Muscle of leg (tissue), 16 donors: ENCODE measurements at places on chromosomes 1 and 21. TPM values are rescaled to one million over a fixed set of nuclear protein-coding genes. Genes with fewer than 3 reads are reported as not detected.

The CFHR1 gene
- total RNA-seq: 0.53 TPM

DNA sequence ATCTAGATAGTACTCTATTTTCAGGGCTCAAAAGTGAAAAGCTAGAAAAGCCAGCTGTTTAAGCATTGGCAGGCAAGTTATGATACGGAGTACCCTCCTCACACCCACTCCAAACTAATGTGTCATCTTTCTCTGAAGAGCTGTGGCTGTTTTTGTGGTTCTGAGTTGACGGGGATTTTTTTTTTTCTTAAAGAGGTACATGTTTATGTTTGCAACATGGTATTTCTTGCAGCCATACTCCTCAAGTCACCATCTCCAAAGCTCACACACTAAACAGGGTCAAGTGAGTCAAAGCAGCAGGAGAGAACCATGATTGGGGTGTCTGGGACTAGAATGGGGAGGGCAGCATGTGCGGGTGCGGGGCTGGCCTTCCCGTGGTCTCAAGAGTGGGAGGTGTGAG lies 347.2 kb downstream of the DISC1 start:
- peak; percentile 40 for DNase-seq
- no peak overlapping the region for H3K4me3 ChIP-seq
- no peaks in the 10 kb centered on the region for H3K4me1 ChIP-seq
- H3K27ac ChIP-seq: no peak overlapping the region
- H3K27me3 ChIP-seq: no peaks in the 10 kb centered on the region
- no peaks in the 10 kb centered on the region for H3K36me3 ChIP-seq

The SIM2 gene
- total RNA-seq: 4.7 TPM

The CLEC20A gene
- 0.04 TPM for total RNA-seq

DNA sequence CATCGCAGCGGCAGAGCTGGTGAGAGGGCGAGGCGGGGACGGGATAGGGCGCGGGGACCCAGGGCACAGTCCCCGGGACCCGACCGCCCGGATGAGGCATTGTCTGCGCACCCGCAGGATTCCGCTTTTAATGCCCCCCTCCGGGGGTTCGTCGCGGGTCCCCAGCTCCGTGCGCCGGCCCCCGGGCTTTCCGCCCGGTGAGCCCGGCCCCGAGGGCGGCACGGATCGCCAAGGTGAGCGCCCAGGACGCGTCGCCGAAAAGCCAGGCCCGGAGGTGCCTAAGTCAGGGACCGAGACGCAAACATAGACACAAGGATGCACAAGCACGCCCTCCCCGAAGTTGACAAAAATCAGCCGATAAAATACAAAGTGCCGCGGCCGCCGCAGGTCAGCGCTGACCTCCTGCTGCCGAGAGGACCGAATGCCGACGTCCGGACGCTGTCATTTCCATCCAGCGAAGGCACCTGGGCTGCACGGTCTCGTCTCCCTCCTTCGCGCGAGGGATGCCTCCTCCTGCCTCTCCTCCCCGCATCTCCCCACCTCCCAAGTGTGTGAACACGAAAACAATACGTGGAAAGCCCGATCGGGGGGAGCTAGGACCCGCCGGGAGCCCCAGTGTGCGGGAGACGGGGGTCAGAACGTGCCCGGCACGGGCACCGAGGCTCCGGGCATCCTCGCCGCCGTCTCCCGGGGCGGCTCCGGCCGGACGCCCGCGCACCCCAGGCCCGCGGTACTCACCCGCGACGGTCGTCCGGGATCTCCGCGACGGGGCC lies 101.1 kb upstream of the SOD1 start:
- H3K27ac ChIP-seq: no peak overlapping the region
- H3K4me3 ChIP-seq: peak overlapping the region; percentile 49
- no peaks in the 10 kb centered on the region for H3K36me3 ChIP-seq
- DNase-seq: no peak
- peaks cover 29% of the 10 kb centered on the region for H3K27me3 ChIP-seq

- H3K36me3 ChIP-seq: no peaks in the 10 kb centered on the region
- no peak overlapping the region for H3K27ac ChIP-seq
- H3K27me3 ChIP-seq: no peaks in the 10 kb centered on the region
- DNase-seq: no peak
- no peak overlapping the region for H3K4me3 ChIP-seq
These were observed 28.2 kb downstream of the VCAM1 start for GRCh38 chr1:100747771-100748170.

DNA sequence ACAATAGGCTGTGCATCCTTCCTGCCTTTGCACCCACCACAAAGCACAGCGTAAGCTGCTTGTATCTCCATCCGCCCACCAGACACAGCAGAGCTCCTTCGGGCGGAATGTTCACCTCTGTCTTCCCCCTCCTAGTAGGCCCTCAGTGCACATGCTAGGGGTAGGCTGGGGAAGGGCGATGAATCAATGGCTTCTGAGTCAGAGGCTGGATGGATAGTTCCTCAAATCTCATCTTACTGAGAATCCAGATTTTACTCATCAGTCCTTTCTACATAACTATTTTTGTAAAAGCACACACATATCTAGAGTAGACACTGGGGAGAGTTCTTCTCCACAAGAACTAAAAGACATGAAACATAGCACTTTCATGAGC lies 73.8 kb downstream of the BCAR3 start:
- no peaks in the 10 kb centered on the region for H3K27me3 ChIP-seq
- H3K36me3 ChIP-seq: peaks cover 5% of the 10 kb centered on the region
- H3K4me1 ChIP-seq: peaks cover 54% of the 10 kb centered on the region
- H3K4me3 ChIP-seq: no peak overlapping the region
- peak overlapping the region; percentile 81 for H3K27ac ChIP-seq

The NUDT17 gene
- 15.9 TPM for total RNA-seq

- H3K27ac ChIP-seq: no peak overlapping the region
- H3K4me3 ChIP-seq: no peak overlapping the region
- H3K27me3 ChIP-seq: no peaks in the 10 kb centered on the region
- peak; percentile 90 for DNase-seq
- peaks cover 8% of the 10 kb centered on the region for H3K4me1 ChIP-seq
- H3K36me3 ChIP-seq: peaks cover 4% of the 10 kb centered on the region
These were observed 78.4 kb upstream of the GPR88 start for GRCh38 chr1:100459358-100460114.

DNA sequence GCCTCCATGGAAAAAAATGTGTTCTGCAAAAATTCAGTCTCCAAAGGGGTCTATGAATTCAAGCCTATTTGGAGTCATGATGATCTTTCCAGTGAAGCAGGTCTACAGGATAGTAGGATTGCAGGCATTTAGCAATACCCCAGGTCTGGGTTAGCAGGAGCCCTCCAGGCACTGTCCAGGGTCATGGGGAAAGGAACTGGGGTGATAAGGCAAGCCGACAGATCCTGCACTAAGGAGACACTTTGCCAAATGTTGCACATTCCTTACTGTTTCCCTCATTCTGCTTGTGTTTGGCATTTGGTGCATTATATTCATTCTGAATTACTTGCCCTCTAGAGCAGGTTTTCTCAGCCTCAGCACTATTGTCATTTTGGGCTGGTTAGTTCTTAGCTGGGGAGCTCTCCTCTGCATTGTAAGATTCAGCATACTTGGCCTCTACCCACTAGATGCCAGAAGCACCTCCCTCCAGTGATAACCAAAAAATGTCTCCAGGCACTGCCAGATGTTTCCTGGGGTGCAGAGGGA lies 333.3 kb upstream of the PLXNA2 start:
- H3K36me3 ChIP-seq: no peaks in the 10 kb centered on the region
- H3K4me3 ChIP-seq: no peak overlapping the region
- no peak for DNase-seq
- no peaks in the 10 kb centered on the region for H3K27me3 ChIP-seq
- H3K4me1 ChIP-seq: peaks cover 2% of the 10 kb centered on the region
- no peak overlapping the region for H3K27ac ChIP-seq
